ENCODE measurements at places on chromosomes 16 and 17.

DNA sequence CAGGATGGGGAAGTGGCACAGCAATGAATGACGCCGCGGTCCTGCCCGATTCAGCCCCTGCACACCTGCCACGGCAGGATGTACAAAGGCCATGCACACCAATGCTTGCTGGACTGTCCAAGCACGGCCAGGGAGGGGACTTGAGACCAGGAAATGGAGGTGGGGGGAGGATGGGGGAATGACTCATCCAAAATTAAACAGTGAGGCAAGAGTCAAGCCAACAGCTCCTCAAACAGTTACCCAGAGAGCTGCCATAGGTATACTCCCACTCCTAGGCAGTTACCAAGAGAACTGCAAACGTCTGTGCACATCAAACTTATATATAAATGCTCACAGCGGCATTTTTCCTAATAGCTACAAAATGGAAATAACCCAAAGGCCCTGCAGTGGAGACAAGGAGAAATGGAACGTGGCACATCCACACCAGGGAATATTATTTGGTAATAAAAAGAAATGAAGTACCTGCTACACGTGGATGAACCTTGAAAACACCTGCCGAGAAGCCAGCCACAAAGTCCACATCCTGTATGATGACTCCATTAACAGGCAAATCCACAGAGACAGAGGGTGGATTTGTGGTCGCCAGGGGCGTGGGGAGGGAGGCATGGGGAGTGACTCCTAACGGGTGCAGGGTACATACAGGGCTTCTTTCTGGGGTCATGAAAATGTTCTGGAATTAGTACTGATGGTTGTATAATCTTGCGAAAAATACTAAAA is 54.1 kb downstream of the VAC14 start:
- DNase-seq, result peak; percentile 82

- DNase-seq, result no peak
Observed at GRCh38 chr16:89365996-89366395, 124.4 kb downstream of the ANKRD11 start.

DNA sequence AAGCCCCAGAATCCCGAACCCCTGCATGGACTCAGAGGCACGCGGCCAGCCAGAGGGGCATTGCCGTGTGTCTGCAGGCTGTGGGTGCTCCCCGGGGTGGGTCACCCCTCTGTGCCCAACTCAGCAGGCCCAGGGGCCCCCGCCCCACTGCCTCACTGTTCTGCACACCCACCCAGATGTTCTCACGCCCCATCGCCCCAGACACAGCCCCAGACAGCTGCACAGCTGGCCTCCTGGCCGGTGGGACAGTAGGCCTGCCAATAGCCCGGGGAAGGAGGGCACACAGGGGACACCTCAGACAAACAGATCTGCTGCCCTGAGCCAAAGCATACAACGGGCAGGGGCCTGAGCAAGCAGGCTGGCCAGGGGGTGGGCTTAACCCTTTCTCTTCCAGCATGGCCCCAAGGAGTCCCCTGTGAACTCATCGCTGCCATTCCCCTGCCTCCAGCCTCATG is 27.6 kb upstream of the NXPH3 start:
- no peak for DNase-seq

DNA sequence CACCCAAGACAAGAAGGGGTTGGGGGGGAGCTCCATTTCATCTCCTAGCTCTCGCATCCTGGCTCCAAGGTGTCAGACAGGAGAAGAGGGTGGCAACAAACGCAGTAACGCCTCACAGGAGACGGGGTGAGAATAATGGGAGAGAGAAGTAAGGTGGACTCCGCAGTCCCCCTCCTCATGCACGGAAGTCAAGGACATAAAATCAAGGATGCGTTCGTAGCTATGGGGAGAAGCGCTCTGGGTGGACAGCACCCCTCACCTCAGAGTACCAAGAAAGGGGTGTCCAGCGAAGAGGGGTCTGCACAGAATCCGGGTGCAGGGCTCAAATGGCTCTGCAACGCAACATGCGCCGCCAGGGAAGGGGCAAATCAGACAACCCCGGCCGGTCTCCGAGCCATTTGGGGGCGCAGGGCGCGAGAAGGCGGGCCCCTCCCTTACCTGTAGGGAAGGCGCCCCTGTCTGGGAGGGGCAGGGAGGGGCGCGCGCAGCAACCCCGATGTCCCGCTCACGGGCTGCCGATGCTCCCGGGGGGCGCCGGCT is 555 bp downstream of the HDAC5 start:
- no peak for DNase-seq
